ENCODE measurements at places on chromosomes 16 and 17.

- DNase-seq, result no peak
These were observed 10.8 kb downstream of the CHD9 start for GRCh38 chr16:53065461-53066061.

- no peak for DNase-seq
These were observed 65.7 kb upstream of the LYRM9 start for GRCh38 chr17:27958708-27959381.

GRCh38 chr16:970386-970765 lies 408 bp downstream of the LMF1 start:
- no peak for DNase-seq

GRCh38 chr17:51056813-51057510 lies 63.7 kb downstream of the SPAG9 start:
- DNase-seq, result peak; percentile 70

GRCh38 chr17:39305978-39306377 lies 80.2 kb upstream of the STAC2 start:
- DNase-seq, result no peak

DNA sequence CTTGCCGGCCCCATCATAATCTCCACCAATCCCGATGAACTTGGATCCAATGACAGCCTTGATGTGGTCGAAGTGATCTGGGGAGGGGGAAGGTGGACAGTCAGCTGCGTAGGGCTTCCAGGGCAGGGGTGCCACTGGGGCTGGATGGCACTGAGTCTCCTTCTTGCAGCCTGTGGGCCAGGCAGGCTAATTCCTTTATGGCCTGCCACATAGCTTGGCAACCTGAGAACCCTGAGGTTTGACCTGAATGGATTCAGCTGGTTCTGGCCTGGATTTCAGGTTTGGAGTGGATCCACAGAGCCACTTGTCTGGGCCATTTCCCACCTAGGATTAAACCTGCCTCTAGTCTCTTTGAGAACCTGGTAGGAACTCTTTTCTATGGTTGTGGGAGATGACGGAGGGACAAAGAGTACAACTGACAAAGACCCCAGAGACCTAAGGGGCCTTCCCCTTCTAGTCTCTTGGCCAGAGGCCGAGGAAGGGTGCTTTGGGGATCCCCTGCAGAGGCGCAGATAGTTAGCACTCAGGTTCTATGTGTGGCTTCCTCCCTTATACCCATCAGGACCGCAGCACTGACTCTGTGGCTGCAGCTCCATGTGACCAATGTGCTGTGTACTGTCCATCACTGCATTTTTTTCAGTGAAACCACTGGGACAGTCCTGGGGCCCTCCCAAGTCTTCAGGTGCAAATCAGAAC lies 9.2 kb upstream of the DPEP3 start:
- DNase-seq, result no peak

DNA sequence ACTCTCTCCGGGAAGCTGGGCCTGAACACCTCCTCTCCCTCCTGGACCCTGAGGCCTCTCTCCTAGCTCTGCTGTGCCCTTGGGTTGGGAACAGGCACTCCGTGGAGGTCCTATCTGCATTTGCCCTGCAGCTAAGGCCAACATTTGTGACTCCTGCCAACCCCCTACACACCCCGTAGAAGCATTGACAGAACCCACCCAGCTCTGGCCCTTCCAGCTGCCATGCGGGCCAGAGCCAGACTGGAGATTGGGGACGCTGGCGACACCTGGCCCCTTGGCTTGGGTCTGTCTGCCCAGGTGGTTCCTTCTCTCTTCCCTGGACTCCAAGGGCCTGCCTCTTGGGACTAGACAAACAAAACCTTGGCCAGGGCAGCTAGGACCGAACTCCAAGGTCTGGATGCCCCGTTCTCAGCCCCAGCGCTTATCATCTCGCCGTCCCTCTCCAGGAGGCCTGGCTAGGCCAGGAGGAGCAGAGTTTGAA lies 644 bp upstream of the RHBDF2 start:
- DNase-seq, result no peak

DNA sequence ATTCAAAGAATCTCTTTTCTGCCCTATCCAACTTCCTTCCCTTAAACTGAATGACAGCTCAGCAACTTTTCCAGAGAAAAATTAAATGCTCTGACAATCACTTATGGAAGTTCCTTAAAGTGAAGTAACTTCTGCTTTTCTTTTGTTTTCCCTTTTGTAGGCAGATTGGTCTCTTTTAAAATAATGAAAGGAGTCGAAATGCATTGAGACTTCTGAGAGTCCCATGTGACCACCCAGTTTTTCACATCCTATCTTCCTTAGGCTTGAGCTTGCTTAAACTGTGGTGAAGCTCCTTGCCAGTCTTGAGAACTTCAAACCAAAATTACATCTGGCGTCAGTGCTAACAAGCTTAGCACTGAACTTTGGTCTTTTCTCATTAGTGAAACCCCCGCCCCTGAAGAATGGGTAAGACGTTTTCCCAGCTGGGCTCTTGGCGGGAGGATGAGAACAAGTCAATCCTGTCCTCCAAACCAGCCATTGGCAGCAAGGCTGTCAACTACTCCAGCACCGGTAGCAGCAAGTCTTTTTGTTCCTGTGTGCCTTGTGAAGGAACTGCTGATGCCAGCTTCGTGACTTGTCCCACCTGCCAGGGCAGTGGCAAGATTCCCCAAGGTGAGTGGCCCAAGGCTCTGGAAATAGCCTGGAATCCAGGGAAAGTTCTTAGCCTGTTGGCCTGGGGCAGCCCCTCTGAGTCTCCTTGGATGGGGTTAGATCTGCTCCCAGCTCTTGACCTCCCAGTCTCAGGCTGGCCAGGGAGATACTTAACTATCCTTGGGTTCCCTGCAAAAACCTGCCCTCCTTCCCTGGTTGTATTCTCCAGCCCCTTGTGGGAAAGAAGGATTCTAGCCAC lies 1.2 kb downstream of the TMEM106A start:
- peak; percentile 91 for DNase-seq

DNA sequence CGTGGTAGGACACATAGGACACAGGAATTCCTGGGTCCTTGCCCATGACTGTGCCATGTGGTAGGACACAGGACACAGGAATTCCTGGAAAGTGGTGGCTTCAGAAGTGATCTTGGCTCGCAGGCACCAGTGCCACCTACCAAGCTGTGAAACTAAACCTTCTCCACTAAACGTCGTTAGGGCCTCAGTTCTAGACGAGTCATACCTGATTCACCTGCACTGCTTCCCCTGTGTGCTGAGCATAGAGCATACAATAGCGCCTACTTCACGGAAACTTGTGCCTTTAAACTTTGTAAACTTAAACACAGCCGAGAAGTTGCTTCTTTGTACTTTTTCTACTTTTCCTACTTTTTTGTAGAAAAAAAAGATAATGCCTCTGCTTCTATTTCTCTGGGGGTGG lies 4.8 kb downstream of the SOX8 start:
- DNase-seq, result no peak

DNA sequence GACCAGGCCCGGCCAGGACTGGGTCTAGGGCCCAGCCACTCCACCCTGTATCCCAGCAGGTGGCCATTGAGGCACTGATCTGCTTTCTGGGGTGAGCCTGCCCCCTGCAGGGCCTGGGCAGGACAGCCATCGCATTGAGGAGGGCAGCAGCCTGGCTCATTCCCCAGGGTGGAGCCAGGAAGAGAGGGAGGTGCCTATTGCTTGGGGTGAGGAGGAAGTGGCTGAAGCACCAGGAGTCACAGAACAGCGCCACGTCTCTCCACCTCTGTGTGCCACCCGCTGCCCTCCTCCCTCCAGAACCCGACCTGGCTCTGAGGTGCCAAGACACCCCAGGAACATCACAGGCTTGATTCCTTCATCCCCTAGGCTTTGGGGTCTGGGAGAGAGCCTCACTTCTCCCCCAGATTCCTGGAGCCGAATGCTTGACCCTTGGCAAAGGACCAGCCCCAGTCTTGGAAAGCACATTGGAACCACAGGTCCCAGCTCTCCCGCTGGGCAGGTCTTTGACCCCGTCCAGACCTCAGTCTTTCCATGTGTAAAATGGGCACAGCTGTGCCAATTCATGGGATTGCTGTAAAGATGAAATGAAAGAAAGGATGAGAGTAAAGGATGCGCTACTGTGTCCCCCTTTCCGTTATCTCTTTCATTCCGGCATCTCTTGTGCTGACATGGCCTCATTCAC lies 7.2 kb upstream of the KRT36 start:
- peak; percentile 54 for DNase-seq

- DNase-seq, result no peak
These were observed 37.7 kb upstream of the CDH3 start for GRCh38 chr16:68607443-68607842.

GRCh38 chr17:68910251-68910705 lies 44.9 kb downstream of the ABCA8 start:
- DNase-seq, result peak; percentile 95

DNA sequence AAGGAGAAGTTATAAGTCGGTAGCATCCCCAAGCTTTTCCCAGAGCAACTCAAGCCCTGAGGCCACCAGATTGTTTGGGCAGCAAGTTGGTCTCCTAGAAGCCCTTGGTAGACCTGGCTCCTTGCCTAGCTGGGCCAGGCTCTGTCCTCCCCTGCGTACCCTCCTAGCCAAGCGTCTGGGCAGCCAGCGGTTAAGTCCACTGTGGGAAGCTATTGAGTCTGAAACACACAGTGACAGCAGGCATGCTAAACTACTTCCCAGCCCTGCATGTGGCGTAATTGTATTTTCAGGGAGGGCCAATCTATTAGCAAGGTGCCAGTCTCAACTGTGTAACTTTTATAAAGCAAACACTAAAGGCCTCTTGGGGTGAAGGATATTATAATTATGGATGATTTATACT lies 419.1 kb upstream of the RBFOX1 start:
- no peak for DNase-seq

- no peak for DNase-seq
These were observed 134.2 kb downstream of the MGAT5B start for GRCh38 chr17:77002103-77003045.

DNA sequence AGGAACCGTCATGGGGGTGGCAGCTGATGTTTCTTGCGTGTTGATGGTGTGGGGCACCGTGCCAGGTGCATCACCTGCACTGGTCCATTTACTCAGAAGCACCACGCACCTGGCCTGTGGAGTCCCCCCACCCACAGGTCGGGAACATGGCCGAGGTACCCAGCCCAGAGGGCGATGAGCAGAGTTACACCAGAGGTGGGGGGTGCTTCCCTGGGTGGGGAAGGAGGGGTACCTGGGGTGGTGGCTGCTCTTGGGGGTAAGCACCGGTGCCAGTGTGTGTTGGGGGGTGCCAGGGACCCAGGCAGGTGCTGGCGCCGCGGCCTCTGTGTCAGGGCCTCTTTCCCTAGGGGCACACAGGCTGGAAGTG lies 5.0 kb upstream of the ZNF750 start:
- DNase-seq, result no peak

DNA sequence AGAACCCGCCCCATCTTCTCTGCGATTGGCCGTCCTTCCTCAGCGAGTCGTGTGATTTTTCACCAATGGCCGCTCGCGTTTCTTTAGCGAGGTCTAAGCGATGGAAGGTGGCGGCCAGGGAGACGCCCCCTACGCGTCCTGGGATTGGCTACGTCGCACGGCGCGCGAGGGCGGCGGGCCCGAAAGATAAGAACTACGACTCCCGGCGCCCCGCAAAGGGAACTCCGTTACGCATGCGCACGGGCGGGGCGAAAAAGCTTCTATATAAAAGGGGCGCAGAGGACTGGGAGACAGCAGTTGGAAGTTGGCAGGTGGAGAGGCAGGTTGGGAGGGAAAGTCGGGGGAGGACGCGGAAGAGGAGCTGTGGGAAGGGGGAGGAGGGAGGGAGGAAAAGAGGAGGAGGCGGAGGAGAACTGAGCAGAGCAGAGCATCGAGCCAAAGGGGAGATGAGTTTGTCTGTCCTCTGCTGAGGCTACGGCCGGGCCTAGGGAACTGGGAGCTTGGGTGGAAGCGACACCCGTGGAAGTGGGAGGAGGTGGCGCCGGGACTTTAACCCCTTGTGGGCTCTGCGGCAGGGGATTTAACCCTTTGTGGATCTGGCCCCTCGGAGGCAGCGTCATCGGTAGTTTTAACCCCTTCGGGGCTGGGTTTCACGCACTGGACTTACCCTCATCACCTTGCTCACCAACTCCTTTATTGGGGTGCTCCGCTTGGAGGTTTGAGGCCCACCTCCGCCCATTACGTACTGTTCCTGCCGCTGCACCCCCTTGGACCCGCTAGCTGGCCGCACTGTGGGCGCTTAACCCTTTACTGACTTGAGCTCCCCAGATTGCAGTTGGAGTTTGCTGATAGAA lies at the start of gene HEXIM1:
HEXIM1 (plus strand) TSS at position 293 of the 854 bp plus-strand sequence. CDS start 716 bp downstream, outside the sequence.
- peak; percentile 100 for DNase-seq

DNA sequence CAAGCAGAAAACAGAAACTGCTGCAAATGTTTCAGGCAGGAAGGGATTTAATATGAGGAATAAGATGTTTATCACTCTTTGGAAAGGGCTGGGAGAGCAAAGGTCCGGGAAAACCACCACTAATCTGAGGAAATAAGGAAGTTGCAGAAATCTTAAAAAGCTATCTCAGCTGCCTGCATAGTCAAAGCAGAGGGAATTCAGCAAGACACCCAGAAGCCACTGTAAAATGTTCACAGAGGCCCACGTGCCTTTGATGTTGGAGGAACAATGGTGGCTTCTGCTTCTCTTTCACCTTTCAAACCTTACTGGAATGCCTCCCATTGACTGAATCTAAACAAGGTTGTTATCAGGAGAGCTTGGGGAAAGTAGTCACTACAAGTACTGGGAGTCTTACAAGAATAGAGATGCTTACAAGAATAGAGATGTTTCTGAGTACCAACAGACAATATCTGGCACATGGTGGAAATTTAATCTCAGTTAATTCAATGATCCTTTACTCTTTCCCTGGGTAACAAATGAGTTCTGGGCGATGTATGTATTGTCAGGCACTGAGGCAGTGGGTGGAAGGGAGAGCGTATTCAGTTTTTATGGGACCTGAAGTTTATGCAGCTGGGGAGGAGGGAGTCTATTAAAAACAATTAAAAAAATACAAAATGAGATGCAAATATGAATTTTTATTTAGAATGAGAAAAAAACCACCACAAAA lies 56.1 kb upstream of the MED13 start:
- DNase-seq, result no peak

DNA sequence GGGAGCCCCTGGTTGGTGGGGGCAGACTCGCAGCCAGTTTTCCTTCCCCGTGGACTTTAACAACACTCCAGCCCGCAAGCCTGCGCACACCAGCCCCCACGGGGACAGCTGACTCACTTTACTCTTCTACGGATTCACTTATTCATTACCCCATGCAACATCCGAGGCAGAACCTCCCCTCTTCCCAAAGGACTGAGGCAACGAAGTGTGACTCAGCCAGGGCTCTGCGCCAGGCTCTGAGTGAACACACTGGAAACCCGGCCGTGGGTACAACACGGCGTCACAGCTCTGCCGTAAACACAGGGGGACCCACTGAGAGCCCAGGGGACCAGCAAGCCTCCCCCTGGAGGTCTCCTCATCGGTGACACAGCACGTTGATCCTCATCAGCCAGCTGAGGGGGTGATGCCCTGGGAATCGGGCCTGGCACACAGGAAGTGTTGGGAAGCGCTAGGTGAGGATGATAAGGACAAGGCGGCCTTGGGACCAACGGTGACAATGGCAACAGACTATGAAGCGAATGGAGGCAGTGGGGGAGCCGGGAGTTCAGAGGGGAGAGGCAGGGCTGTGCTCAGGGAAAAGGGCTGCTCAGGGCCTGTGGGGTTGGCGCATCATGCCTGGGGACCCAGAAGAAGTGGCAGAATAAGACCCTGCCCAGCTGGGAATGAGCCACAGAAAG lies 14.6 kb downstream of the COTL1 start:
- DNase-seq, result no peak

GRCh38 chr17:72336026-72336803 lies 215.4 kb downstream of the SOX9 start:
- no peak for DNase-seq

Data from NCI-H82 (cell line).